ENCODE measurements at places on chromosomes 3 and 15.

DNA sequence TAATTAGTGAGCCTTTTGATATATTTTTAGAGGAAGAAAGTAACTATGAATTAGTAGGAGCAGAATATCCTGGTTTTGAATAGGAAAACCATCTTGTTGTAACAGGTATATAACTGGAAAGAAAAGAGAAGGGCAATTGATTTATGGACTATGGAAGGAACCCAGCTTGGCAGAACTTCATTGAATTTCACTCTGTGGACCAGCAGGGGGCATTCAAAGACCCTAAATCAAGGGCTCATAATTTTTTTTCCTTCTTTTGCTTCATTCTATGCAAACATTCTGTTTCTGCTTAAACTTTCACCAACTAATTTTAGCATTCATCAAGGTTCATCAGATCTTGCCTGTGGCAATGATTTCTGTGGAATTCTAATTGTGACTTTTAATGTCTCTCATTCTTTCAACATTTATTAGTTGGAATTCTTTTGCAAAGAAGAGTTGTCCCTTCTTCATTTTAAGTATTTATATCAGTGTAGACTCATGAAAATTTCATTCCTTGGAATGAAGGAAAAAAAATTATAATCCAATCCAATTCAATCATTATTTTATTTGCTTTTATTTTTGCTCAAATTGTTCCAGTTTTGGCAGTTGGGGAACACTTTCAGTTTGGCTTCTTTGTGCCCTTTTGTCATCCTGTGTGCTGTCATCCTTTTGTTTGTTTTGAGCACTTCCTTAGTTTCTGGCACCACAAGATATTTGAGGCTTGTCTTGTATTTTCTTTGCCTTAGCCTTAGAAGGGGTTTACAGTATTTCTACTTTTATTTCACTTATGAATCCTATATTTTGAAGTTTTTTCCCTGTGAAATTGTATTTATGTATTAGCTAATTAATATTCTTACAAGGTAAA is 30.4 kb downstream of the NXPE3 start:
- no peak for DNase-seq

GRCh38 chr3:60931452-60931851 is 319.8 kb downstream of the FHIT start:
- DNase-seq, result no peak

- no peak for DNase-seq
These were observed 391.3 kb upstream of the TPRG1 start for GRCh38 chr3:188780193-188781147.

GRCh38 chr15:88147760-88148159 is 108.8 kb downstream of the NTRK3 start:
- DNase-seq, result no peak

- DNase-seq, result no peak
These were observed 42.5 kb upstream of the PIK3CB start for GRCh38 chr3:138877226-138877625.

DNA sequence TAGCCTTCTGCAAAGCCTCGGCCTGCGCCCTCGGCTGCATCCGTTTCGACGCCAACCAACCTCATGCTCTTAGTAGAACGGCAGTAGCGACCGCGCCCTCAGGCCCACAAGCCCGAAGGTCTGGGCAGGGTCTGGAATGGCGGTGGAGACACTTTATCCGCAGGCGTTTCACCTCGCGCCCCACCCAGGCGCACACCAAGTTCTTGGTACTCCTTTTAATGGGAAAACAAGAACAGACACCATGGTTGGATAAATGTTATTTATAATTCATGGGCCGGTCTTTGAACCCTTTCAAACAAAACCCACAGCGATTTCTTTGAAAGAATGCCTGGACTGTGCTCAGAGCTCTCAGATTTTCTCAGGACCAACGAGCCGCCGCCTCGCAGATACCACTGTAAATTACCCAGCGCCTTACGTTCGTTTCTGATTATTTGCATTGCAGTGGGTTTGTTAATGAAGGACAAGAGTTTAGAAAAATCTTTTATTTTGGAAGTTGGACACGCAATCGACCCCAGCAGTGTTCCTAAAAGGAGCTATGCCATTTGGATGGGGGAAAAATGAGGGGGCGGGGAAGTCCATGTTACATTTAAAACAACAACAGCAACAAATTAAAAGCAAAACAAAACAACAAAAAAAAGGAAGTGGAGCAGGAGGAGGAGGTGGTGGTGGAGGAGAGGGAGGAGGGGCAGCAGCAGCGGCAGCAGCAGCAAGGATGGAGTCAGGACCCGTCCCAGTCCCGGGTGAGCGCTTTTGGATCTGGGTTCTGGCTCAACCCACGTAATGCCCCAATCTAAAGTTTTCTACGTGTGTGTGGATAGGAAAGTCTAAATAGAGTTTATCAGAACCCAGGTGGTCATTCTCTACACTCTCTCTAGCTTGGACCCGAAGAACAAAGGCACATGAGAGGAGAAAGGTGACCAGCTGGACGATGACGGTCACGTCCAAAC is 993 bp upstream of the ISL2 start:
- no peak for DNase-seq

GRCh38 chr3:153284282-153284938 is 122.4 kb downstream of the RAP2B start:
- peak; percentile 90 for DNase-seq

DNA sequence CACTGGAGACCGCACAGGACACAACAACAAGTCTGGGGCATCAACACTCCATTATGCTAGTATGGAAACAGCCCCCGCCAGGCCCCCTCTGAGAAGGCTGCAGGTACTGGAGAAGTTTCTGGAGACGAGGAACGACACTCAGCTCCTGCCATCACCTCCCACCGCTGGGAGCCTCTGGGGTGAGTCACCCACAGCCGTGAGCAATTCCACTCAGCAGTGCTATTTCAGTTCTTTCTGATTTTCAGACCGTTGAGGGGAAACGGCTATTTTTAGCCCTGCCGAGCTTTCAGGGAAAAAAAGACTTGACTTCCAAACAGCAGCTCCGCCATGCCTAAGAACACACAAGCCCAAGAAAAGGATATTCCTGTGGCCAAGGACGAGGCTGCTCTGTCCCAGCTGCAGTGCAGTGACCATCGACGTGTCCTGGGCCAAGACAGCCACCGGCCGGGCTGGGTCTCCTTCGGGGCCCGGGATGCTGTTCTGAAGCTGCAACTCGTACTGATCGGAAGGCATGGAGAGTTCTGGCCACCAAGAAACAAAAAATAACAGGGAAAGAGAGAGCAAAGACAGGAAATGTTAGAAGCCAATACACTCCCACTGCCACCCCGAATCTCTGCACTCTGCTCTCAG is 40.8 kb downstream of the NUP210 start:
- peak; percentile 79 for DNase-seq

- DNase-seq, result peak; percentile 82
These were observed 25.0 kb upstream of the ACAP2 start for GRCh38 chr3:195467641-195468390.

All from astrocyte (in vitro differentiated cells and primary cell).